ENCODE measurements at places on chromosomes 1 and 21.

DNA sequence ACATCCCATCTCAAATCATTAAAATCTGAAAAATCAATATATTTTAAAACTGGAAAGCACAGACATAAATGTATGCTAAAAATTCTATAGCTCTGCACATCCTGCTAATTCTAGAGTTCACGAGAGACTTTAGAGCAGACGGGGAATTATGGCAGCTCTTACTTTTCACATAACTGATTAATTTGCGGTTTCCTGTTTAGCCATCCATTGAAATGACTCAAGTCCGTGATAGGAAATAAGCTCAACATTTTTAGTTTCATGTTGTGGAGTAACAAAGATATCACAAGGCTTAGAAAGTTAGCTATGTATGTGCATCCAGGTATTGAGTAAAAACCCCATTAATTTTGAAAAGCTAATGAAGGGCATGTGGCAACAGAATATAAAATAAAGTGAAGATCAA is 123.2 kb downstream of the SMYD2 start:
- DNase-seq: no peak

DNA sequence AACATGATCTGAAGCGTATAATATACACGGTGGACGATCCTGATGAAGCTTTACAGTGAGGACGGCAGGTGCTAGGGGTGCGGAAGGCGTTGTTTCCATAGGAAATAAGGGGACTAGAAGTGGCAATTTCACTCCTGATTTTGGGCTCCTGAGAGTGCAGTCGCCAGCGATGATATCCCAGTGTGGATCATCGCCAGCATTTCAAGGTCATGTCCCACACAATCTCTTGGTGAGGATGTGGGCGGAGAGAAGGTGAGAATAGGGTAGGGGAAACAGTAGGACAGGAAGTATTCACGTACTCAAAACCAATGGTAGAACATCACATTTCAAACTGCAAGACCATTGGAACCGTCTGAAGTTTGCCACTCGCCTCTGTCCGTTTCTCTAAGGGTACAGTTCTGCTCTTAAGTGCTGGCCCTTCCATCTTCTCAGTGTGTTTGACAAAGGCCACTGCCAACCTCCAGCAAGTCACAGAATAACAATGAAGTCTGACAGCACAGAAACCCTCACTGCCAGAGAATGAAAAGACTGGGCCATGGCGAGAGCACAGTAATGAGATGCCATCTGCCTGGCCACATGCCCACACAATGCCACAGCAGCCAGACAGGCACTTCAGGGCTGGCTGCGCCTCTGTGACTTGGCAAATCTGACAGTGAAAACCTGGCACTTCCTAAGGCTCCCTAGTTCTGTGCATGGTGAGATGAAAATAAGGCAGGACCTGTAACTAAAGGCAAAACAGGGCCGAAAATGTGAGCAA is 27.9 kb downstream of the PCSK9 start:
- no peak for DNase-seq

- DNase-seq: no peak
These were observed 31.0 kb downstream of the KAZN start for GRCh38 chr1:14629363-14630014.

DNA sequence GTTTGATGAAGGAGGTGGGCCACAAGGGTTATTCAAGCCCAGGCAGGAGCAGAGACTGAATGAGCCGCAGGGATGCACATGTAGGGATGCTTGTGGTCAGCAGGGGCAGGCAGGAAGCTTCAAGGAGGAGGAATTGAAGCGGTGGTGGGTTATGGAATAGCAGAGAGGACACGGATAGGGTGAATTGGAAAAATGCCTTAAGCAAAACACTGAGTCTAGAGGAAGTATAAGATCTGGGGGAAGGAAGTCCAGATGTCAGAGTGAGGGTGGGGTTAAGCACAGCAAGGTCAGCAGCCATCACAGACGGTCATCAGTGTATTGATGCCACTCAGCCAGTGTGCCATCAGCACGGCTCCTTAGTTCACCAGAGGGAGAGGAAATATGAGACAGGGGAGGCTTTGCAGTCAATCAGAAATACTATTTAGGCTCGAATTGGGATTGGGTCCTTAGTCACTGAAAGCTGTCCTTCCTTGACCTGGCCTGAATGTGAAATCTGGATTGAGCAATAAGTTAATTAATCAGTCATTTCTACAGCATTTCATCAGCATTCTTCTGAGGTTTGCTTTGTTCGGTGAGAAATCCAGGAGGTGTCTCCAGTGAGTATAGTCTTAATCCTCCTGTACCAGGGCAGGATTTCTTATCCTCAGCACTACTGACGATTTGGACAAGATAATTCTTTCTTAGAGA is 6.0 kb upstream of the LCE1F start:
- DNase-seq: no peak

GRCh38 chr1:30840904-30841598 is 67.5 kb downstream of the SDC3 start:
- DNase-seq: peak; percentile 89

DNA sequence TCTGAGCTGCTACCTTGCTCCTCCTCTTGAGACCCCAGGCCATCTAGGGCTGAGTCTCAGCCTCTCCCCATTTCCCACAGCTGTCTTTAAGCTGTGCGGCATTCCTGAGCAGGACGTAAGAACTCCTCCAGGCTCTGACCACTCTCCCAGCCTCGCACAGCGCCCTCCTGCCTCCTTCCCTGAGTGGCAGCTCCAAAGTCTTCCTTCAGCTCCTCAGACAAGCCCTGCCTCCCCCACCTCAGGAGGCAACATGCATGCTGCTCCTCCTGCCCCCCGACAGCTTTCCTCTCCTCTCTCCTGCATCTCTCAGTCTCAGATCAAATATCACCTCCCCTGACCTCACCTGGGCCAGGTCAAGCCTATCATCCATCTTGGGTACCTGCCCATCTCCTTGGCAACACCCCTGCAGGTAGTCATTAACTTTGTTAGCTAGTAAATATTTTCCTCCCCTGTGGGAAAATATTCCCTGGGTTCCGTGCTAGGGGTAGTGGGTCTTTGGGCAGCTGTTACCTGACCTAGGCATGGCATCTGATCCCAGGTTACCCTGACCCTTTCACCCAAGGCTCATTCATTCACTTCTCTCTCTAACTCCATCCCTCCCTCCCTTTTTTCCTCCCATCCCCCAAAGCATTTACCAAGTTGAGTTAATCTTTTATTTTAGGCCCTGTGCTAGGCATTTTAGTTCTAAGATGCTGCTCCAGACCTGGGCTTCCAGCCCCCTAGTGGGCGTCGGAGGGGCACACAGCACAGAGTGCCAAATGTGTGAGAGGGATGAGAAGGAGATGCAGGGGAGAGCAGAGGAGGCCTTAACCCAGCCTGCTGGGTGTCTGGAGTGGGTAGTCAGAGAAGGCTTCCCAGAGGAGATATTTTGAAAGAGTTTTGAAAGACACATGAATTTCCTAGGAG is 419.9 kb downstream of the PTPRU start:
- no peak for DNase-seq

- no peak for DNase-seq
These were observed 252.5 kb upstream of the RGS18 start for GRCh38 chr1:191905781-191906180.

DNA sequence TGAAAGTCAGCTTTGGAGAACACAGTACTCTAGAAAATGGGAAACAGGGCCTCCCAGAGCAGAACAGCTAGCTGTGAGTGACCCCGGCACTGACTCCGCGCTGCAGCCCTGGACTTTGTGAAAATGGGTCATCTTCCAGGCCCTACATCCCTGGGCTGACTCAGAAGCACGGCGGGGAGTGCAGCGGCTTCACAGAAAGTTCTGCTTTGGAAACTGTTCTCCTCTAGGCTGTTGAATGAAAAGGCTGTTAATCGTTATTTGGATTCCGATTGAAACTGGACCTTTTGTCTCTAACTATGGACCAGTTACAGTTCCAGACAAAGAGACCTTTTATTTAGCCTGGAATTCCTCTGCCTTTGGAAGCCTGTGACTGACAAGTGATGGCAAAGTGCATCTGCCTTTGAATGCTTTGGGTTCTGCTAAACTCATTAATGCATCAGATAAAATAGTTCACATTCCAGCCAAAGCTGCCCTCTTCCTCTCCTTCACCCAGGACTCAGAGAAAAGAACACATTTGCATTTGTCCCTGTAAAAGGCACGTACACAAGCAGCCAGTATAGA is 144.9 kb upstream of the HOOK1 start:
- peak; percentile 41 for DNase-seq

DNA sequence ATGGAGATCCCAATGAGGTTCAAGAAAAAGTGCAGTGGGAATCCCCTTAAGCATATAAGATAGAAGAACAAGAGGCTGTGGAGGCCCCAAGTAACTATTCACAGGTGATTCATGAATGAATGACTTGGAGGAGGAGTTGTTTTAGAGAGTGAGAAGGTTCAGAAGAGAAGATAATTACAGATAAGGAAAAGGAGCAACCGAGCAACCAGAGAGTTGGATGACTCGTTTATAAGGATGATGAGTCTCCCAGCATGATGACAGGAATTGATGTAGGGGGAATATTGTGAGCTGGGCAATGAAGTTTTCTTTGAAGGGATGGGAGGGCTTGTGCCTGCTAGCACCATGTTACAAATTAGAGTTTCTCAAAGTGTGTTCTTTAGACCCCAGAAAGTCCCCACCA is 9.8 kb downstream of the C8A start:
- DNase-seq: no peak

DNA sequence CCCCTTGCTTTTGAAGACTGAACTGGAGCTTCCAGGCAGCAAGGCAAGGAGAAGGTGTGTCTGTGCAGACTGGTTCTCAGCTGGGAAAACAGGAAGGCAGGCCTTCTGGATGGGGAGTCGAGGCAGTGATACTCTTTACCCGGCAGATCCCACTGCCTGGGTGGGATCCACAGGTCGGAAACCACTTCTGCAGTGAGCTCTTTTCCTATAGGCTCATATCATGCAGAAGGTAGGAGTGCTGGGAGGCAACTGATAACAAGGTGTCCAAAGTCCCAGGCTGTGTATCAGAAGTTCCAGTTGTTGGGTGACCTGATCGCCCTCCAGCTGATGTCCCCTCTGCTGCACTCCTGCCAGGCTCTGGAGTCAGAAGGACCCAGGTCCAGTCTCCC is 17.1 kb downstream of the ACOT11 start:
- no peak for DNase-seq

- DNase-seq: no peak
These were observed 876 bp downstream of the EFCAB7 start for GRCh38 chr1:63524201-63524600.

DNA sequence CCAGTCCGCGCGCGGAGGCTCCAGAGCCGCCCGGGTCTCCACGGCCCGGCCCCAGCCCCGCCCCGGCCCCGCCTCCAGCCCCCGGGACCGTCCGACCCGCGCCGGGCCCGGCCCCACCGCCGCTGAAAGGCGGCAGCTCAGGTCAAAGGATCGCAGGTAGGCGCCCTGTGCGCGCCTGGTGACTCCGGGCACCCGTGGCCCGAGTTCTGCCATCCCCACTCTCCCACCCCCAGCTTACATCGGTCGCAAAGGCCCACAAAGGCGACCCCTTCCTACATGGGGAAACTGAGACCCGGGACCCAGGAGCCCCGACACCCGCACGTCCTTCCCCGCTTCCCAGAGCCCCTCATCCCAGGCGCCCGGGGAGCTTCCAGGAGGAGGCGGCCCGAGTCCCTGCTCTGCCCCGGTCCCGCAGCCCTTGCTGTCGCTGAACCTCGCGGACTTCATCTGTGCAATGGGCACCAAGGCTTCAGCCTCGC is at the start of gene TMEM200B:
Gene TMEM200B, minus strand, starts transcription at position 17 of the 479 bp plus-strand sequence. CDS start 2,075 bp downstream, outside the sequence.
- no peak for DNase-seq
